ENCODE measurements at places on chromosomes 6 and 20.

- no peak for DNase-seq
Observed at GRCh38 chr6:39224523-39225182, 4.6 kb downstream of the KCNK5 start.

DNA sequence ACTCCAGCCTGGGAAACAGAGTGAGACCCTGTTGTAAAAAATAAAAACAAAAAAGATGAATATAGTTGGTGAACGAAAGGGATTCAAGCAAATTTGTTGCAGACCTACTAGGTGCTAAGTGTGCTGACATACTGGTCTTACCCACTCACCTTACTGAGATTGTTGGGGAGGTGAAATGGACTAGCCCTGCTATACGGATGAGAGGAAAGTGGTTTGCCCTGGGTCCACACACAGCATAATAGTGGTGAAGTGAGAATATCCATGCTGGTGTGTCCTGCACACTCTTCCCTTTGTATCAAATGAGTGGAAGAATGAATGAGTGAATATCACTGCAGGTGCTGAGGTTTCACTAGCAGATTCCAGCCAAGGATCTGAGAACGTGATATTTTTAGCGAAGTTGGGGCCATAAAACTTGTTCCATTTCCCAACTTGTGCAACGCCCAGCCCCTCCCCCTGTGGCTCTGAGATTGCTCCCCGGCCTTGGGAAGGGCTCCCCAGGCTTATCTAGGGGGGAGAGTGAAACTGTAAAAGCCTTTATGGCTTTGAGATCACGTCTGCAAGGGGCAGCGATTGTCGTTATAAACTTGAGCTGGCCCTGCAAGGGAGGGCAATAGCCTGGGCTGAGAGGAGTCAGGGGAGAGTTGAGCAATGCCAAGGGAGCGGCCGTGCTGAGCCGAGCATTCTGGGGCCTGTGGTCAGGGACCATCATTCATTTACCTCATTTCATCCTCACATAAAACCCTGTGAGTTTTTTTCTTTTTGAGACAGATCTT is 33.2 kb upstream of the TTPAL start:
- no peak for DNase-seq

- DNase-seq = no peak
Observed at GRCh38 chr20:55375920-55376319, 629.4 kb downstream of the CBLN4 start.

- no peak for DNase-seq
Observed at GRCh38 chr6:158115102-158115501, 53.0 kb downstream of the SERAC1 start.

- DNase-seq = no peak
Observed at GRCh38 chr6:34319471-34319885, 70.7 kb upstream of the SMIM29 start.

DNA sequence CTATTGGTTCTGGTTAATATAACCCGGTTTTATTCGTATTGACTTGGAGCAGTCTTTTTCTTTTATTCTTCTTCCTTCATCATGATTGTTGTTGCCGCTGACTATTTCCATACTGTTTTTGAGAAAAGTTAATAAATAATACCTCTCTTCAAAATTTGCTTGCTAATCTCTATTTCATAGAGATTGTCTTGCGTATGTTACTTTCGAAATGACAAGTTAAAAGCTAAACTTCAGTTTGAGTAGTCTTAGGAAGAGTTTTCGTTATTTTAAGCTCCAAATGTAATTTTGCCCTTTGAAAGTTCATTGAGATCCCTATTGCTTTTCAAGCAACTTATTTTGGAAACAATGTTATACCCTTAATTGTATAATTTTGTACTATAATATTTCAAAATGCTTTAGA is 36.4 kb downstream of the DCBLD1 start:
- no peak for DNase-seq

GRCh38 chr6:25193460-25194171 is 85.6 kb upstream of the CARMIL1 start:
- DNase-seq = no peak

- no peak for DNase-seq
Observed at GRCh38 chr6:8608737-8609136, 173.4 kb upstream of the SLC35B3 start.

- no peak for DNase-seq
Observed at GRCh38 chr20:25221592-25222460, 26.1 kb upstream of the PYGB start.

- DNase-seq = no peak
Observed at GRCh38 chr6:71367756-71368155, 79.1 kb downstream of the OGFRL1 start.

- DNase-seq = no peak
Observed at GRCh38 chr6:150410906-150411305, 42.1 kb downstream of the IYD start.

DNA sequence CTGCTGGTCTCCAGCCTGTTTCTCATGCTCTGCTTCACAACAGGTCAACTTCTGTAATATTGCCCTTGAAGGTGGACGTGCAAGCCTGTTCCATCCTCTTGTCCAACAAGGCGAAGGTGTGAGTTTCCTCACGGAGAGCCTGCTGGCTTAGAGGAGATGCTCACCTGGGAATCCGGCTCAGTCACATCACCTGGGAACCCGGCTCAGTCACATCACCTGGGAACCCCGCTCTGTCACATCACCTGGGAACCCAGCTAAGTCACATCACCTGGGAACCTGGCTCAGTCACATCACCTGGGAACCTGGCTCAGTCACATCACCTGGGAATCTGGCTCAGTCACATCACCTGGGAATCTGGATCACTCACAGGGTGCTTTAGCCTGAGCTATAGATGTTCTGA is 230.1 kb downstream of the ERMARD start:
- DNase-seq = no peak

- DNase-seq = no peak
Observed at GRCh38 chr6:121619013-121619412, 183.6 kb downstream of the GJA1 start.

DNA sequence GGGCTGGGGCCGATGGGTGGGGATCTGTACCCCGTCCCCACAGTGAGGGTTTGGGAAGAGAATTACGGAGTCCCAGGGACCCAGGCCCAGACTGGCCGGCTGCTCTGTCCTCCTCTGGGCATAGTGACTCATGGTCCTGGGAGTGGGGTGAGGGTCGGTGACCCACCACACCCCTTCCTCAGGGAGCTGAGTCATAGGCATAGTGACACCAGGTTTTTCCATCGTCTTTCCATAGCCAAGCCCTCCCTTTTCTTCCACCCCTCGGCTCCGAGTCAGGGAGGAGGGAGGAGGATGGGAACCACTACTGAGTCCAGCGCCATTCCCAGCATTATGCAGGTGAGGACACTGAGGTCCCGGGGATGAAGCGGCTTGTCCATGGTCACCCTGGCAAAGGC is 8.9 kb downstream of the CYP21A2 start:
- no peak for DNase-seq

- DNase-seq = no peak
Observed at GRCh38 chr6:14425805-14426204, 308.2 kb downstream of the CD83 start.

GRCh38 chr6:46648869-46649492 is 3.6 kb downstream of the CYP39A1 start:
- DNase-seq = no peak

- no peak for DNase-seq
Observed at GRCh38 chr6:63560801-63561287, 11.4 kb upstream of the LOC128125822 start.

- DNase-seq = no peak
Observed at GRCh38 chr6:125942672-125943527, 13.7 kb upstream of the HINT3 start.

DNA sequence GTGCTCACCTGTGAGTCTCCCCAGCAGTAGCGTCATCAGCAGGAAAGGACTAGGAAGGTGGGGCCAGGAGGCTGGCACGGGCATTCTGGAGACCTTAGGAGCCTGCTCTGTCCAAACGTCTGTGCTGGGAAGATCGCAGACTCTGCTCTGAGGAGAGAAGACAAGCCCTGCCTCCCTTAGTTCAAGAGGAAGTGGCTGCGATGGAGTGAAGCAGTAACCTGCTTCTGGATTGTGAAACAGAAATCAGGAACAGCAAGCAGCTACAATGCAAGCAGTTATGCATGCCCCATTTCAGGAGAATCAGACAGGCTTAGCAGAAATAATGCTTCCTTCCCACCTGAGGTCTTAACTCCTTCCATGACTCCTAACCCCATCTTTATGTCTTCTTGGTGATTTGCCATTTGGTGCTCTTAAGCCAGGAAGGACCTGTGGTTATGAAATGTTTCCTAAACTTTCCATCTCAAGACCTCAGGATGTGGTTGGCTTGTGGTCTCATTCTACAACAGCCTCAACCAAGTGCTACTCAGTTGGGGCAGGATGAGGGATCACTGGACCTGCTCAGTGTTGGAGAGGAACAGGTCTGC is at the start of gene SIRPB1:
Gene SIRPB1 (minus strand): TSS at position 149 of the 584 bp plus-strand sequence. CDS start 65 bp downstream, at position 84.
- no peak for DNase-seq

DNA sequence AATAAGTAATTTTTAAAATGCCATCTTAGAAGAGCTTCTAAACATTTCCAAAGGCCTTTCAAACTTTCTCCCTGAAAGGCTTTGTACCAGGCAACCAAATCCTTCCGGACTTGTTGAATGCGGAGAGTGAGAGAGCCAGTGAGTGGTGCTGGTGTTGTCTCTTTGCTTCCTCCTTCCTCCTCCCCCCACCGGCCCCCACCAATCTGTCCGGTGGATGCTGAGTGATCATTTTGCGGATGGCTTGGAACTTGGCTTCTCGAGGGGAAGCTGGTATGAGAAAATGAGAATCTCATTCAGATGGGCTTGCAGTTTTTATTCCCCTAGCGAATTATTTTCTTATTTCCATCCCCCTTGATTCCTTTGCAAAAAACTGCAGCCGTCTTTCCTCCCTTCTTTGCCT is 97.3 kb downstream of the ANKRD60 start:
- no peak for DNase-seq

DNA sequence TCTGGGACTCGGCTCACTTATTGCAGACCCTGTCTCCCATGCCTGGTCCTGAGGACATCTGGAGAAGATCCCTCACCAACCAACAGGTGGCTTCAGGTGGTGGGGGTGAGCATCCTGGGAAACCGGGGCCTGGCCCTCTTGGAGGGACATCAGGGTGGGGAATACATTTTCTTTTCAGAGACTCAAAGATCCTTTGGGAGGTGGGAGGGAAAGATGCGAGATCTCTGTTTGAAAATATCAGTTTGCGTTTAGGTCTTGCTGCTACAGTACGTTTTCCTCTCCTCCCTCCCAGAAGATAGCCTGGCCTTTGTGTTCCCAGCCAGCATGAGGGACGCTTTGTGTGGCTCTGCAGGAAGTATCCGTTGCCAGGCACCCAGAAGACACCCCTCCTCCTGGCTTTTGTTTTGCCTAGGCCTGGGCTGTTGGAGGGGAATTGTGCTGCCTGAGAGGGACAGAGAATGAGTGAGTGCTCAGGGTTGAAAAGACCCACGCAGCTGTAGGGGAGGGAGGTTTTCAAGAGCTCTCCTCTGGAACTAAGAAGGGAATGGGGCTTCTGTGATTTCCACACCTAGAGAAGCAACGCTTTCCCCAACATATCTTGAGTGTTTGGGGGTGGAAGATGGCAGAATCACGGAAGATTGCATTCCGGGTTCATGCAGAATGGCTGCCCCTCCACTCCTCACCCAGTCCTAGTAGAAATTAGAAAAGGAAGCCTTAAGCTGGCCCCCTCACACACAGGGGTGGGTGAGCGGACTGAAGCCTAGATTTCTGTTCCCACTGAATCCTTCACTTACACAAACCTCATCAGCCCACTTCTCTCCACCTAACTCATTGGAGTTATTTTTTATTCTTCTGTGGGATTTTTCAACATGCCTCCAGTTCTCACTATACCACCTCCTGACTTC is 22.0 kb upstream of the SLC2A12 start:
- DNase-seq = no peak

DNA sequence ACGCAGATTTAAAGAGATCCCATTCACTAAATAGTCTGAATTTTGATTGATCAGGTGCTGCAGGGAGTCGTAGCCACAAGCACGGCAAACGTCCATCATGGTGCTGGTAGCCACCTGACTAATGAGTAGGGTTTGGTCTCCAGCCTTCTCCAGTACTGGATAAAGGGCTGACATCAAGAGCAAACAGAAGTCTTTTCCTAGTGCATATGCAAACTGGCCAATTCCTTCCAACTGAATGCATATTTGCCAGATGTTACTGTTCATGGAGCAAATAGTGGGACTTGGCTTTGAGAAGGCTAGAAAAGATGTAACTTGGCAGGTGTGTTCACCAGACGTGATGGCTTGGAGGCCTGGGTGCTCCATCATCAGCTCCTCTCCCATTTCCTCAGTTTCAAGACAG is 21.6 kb downstream of the TTI1 start:
- no peak for DNase-seq

GRCh38 chr6:166202321-166202733 is 34.7 kb upstream of the TBXT start:
- DNase-seq = no peak

DNA sequence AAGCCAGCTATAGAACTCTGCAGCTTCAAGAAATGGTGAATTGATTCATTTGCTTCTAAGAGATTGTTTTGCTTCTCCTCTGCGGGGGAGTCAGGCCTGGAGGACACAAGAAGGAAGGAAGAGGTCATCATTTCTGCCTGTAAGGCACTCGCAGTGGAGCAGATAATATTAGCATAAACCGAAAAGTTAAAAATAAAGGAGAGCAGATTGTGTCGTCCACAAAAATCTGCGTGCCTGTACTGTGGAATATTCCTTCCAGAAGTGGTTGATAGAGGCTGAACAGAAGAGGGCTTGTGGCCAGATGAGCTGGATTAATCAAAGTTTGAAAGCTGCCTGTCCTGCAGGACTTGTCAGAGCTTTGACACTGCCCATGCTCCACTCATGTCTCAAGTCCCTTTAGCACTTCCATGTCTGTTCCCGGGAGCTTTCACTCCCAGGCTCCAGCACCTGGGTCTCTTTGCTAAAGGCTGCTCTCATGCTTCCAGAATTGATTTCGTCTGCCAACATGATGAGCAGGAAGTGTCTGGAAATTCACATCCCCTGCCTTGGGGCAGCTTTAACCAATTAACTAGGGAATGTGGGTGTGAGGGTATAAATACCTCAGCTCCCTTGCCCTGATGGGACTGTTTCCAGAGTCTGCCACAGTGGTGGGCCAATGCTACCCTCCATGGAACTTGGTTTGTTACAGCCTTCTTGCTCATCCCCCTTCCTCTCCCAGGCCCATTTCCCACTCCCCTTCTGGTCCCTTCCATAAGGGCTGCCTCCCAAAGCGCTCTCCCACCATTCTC is 65.1 kb upstream of the STX16 start:
- no peak for DNase-seq

GRCh38 chr20:21498635-21499034 is 15.2 kb downstream of the NKX2-2 start:
- DNase-seq = no peak

DNA sequence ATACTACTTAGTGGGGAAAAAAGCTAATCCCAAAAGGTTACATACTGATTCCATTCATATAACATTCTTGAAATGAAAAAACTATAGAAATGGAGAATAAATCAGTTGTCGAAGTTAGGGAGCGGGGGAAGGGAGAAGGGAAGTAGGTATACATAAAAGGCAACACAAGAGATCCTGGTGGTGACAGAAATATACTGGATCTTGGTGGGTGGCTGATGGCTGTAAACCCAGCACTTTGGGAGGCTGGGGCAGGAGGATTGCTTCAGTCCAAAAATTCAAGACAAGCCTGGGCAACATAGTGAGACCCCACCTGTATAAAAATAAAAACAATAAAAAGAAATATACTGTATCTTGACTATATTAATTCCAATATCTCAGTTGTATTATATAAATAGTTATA is 105.7 kb upstream of the LGSN start:
- DNase-seq = no peak

- DNase-seq = no peak
Observed at GRCh38 chr6:159360306-159360705, 191.1 kb downstream of the FNDC1 start.

Data from naive thymus-derived CD8-positive, alpha-beta T cell (primary cell).